Stimulated activated CD4-positive, alpha-beta T cell treated with anti-CD3 and anti-CD28 coated beads, Interleukin-1b, Interleukin-23, amount 100 ng/mL, for 24 hours (primary cell): ENCODE measurements at places on chromosomes 12 and 14.

DNA sequence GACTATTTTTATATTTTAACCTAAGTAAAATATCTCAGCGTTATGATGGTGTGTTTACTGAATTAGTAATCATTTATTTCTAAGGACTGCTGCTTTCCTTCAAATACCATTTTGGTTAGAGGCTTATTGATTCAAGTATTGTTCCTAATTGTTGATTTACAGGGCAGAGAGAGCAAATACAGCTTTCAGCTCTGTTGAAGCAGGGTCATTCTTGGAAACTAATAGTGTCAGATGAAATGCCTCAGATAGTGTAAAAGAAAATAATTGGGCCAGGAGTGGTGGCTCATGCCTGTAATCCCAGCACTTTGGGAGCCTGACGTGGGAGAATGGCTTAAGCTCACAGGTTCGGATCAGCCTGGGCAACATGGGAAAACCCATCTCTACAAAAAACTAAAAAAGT lies 249.3 kb downstream of the FUT8 start:
- DNase-seq = no peak

- no peak for DNase-seq
Measured at GRCh38 chr12:24487606-24488005, 461.3 kb downstream of the BCAT1 start.

GRCh38 chr12:132437943-132438700 lies 51.8 kb upstream of the FBRSL1 start:
- no peak for DNase-seq

DNA sequence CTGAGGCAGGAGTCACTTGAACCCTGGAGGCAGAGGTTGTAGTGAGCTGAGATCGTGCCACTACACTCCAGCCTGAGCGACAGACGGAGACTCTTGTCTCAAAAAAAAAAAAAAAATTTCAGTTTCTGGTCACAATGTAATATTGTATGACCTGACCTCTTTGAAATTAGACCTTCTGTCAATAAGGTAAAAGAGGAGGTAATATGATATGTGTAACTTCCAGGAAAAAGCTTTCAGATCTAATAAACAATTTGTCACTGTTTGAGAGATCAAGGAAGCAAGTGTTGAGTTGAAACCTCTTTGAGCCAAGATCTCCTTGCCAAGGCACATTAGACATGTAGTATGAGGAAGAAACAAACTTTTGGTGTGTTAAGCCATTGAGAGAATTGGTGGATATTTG lies 101.7 kb upstream of the ATF7IP start:
- DNase-seq = no peak

DNA sequence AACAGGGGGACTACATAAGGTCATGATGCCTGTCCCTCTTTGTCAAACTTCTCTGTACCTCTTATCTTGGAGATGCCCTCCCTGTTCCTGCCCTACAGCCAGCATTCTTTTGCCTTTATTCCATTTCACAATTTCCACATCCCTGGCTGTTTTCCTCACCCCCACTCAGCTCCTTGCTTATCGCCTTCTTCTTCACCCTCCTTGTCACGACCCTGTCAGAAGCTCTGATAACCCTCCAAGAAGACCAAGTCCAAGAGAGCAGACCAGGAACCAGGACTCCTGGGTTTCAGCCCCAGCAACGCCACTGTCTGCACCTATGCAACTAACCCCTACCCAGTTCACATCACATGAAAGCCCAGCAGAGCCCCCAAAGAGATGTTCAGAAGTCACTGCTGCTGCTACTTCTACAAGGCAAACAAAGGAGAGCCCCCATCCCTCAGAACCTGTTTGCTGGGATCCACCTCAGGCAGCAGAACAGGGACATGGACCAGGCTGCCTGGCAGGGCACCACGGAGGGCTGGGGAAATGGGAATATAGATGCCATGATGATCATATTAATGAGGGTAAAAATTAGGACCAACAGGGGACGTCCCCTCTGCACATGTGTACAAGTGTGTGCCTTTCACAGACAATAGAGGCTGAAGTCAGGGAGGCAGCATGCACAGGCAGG lies 92.8 kb downstream of the SINHCAF start:
- DNase-seq = no peak

DNA sequence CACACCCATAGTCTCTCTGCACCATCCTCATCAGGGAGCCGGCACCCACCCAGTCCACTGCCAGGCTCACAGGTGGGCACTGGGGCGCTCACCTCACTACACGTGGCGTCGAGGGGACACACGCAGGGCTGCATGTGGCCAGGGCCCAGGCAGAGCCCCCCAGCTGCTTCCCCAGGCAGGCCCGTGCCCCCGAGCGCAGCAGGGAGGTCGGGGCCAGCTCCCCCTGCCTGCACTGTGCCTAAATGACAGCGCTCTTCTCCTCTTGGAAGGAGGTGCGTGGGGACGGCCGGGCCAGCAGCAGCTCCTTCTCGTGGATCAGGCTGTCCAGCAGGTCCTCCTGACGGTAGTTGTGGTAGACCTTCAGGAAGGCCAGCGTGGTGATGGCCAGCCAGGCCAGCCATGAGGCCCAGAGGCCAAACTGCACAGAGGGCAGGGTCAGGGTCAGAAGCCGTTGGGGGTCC lies 11.3 kb downstream of the TMEM179 start:
- no peak for DNase-seq

- no peak for DNase-seq
Measured at GRCh38 chr12:6037459-6037858, 87.0 kb downstream of the VWF start.

DNA sequence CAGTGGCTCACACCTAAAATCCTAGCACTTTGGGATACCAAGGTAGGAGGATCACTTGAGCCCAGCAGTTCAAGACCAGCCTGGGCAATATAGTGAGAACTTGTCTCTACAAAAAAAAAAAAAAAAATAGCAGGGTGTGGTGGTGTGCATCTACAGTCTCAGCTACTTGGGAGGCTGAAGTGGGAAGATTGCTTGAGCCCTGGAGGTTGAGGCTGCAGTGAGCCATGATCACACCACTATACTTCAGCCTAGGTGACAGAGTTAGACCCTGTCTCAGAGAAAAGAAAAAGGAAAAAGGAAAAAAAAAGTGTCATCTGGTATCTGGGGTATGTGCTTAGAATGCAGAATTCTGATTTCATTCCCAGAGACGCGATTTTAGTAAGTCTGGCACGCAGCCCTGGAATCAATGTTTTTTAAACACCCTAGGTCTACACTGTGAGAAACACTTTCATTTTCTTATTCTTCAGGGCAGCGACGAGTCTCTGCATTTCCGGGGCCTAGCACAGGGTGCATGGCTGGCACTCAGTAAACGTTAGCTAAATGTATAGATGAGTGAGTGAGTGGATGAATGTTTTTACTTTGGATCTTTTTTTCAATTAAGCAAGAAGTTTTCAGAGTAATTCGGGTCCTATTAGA lies 243.8 kb upstream of the PWP1 start:
- no peak for DNase-seq

GRCh38 chr12:109723311-109723881 lies 9.8 kb downstream of the FAM222A start:
- DNase-seq = no peak

DNA sequence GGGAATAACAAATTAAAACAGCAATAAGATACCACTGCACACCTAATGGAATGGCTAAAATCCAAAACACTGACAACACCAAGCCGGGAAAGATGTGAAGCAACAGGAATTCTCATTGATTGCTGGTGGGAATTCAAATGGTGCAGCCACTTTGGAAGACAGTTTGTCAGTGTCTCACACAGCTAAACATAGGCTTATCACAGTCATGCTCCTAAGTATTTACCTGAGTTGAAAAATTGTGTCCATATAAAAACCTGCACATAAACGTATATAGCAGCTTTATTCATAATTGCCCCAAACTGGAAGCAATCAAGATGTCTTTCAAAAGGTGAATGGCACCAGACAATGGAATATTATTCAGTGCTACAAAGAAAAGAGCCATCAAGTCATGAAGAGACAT lies 21.6 kb downstream of the GNPTAB start:
- DNase-seq = no peak

DNA sequence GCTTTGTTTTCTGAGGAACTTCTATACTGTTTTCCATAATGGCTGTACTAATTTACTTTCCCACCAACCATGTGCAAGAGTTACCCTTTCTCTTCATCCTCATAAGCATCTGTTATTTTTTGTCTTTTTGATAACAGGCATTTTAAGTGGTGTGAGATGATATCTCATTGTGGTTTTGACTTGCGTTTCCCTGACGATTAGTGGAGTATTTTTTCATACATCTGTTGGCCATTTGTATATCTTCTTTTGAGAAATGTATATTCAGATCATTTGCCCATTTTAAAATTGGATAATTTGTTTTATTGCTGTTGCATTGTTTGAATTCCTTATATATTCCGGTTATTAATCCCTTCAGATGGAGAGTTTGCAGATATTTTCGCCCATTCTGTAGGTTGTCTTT lies 10.2 kb upstream of the HMGA2 start:
- no peak for DNase-seq

GRCh38 chr12:110760204-110760609 lies 17.5 kb upstream of the PPP1CC start:
- DNase-seq = no peak

- DNase-seq = no peak
Measured at GRCh38 chr12:78671295-78671694, 193.3 kb upstream of the SYT1 start.

- DNase-seq = no peak
Measured at GRCh38 chr14:51285120-51285519, 45.1 kb downstream of the TMX1 start.

DNA sequence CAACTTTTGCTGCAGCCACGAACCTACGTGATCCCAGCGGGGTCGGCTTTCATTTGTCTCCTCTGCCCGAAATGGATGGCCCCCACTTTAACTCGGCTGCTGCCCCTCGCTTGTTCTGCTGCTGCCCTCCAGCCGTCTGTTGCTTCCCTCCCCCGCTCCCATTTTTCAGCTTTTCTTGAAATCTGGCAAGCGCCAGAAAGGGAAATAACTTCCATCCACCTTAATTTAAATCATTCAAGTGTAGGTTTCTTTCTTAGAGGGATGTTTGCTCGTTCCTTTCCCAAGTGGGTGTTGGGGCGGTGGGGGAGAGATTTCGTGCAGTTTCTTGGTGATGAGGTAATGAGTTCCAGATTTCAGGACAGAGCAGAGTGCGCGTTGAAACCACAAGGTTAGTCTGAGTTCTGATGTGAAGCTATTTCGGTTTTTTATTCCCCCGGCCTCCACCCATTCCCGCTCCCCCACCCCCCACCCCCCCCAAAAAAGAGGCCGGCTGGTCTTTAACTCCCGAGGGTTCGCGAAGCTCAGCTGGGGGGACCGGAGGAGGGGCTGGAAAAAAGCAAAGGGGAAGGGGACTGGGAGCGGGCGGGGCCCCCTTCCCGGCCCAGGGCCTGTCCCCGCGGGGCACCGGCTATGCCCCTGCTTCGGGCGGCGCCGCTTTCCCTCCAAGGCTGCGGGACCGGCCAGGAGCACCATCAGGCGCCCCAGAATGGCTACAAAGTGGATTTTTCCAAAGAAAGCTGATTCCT lies 2.2 kb upstream of the ZFP36L1 start:
- DNase-seq = peak; percentile 54

DNA sequence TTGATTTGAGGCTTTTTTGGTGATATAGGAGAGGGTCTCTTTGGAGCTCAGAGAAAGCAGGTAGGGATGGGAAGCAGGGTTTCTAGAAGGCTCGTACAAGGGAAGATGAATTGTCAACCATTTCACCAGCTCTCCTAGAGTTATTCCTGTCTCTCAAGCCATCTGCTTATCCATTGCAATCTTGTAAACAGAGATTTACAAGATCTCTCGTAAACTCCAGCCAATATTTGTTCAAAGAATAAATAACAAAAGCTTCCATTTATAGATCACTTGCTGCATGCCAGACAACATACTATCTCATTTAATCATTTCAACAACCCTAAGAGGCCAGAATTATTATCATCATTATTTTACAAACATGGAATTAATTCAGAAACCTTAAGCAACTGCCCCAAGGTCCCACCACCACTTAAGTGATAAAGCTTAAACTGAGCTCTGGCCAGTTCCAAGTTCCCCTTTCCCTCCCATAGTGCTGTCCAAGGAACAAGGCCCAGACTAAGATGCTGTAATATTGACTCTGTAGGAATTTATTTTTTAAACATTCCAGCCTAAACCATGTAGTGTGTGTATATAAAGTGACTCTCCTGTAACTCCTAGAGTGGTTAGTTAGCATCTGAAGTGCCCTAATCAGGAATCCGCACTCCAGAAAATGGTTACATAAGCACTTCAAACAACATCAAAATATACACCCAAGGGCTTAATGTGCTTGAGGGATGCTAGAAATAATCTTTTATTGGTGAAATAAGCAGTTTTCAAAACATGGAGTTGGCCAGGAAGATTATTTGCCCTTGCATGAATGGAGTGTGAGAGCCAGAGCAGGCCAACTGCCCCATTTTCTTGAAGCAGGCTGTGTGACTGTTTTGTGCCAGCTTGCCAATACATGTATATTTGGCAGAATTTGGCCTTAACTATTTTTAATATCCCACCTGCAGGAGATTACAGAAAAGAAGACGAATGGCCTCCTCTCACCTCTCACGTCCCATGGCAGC lies 2.8 kb upstream of the PLEKHH1 start:
- DNase-seq = no peak

DNA sequence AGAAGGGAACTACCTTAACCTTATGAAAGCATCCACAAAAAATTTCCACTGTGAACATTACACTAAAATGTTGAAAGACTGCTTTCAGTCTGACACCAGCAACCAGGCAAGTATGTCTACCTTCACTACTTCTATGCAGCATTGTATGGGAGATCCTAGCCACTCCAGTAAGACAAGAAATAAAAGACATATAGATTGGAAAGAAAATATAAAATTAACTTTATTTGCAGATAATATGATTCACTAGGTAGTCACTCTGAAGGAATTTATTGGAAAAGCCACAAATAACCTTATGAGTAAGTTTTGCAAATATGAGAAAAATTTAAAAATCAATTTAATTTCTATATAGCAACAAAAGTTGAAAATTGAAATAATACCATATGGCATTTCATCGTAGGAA lies 172.0 kb downstream of the RERGL start:
- no peak for DNase-seq

- DNase-seq = no peak
Measured at GRCh38 chr12:120760349-120761254, 35.0 kb downstream of the ACADS start.

DNA sequence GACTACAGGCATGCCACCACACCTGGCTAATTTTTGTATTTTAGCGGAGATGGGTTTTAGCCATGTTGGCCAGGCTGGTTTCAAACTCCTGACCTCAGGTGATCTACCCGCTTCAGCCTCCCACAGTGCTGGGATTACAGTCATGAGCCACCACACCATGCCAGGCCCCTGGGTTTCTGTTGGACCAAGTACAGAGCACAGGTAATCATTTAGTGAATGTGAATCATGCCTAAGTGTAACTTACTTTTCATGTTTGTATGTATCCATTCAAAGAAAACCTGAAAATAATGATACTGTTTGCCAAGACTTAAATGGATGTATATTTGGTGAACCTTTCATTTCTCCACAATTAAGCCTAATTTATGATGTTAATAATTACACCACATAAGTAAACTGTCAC lies 65.9 kb downstream of the FGD6 start:
- DNase-seq = no peak

DNA sequence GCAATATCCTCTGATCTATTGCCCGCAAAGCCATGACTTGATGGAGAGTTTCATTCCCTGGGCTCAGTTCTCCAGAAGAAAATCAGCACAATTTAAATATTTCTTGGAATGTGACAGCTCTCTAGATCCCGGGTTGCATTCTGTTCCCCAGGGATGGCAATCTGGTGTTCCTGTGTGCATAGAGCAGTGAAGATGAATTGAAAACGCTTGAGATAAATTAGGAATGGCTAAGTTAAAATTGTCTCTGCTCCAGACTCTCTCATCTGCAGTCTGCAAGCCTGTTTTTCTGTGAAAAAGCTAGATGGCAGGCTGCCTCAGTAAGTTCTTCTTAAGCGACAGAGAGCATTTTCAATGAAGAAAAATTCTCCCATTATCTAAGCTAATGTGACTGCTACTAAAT lies 582.5 kb upstream of the MGAT4C start:
- DNase-seq = no peak
